ENCODE measurements at places on chromosomes 16 and 17.

GRCh38 chr16:5851393-5851982, 753.9 kb upstream of the EEF2KMT start:
- DNase-seq = no peak

DNA sequence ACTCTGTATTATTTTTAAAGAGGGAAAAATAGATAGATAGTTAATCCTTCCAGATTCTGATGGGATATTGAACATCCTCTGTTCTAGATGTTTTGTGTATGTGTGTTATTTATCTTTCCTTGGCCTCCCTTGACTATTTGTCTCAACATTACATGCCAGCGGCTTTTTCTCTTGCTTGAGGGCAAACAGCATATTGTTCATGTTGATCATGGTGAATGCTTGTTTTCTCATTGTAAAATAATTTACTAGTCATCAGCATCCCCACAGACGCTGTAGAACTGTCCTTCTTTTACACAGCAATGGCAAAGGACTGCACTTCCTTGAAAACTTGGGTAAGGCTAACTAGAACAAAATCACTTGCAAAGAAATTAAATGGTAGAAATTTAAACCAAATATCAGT, 1376.4 kb upstream of the GOT2 start:
- no peak for DNase-seq

DNA sequence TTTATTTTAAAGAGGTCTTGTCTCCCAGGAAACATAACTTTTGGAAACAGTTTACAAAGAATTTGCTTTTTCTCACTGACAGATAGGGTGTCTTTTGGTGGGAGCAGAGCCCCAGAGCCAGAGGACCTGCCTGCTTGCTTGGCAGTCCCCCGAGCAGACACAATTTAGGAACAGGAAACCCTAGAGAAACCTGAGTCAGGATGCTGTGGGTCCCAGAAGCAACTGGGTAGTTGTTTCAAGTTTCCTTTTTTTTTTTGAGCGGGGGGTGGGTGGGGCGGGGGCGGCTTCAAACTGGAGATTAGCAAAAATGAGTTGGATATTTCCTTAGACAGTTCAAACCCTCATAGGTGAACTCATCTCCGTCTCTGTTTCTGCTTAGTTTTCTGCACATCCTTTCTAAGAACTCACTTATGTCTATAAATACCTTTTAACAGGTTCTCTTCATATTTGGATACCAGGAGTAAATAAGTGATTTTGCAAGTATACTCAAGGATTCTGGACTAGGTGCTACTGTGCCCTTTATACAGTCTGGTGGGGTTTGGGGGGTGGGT, 135.1 kb downstream of the PRKCA start:
- DNase-seq = no peak

GRCh38 chr16:19722981-19723380, 4.9 kb downstream of the IQCK start:
- no peak for DNase-seq

GRCh38 chr16:72751076-72751475, 296.9 kb downstream of the ZFHX3 start:
- DNase-seq = no peak

DNA sequence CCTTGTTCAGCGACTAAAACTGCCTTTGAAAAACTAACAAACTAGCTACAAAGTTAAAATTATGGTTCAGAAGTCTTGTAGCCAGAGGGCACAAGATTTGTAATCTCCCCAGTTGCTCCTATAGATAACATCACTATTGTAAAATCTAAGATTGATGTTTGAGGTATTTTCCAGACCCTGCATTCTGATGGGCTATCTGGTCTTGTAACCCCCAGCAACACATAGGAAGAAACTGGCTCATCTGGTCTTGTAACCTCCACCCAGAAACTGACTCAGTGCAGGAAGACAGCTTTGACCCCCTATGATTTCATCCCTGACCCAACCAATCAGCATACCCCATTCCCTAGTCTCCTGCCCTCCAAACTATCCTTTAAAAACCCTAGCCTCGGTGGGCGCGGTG, 12.3 kb upstream of the CHCT1 start:
- no peak for DNase-seq

DNA sequence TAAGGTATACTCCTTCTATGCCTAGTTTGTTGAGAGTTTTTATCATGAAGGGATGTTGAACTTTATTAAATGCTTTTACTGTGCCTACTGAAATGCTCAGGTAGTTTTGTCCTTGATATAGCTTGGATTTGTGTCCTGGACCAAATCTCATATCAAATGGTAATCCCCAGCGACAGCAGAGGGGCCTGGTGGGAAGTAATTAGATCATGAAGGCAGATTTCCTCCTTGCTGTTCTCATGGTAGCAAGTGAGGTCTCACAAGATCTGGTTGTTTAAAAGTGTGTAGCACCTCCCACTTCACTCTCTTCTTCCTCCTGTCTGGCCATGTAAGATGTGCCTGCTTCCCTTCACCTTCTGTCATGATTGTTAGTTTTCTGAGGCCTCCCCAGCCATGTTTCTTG, 78.2 kb downstream of the KIF2B start:
- DNase-seq = no peak

- no peak for DNase-seq
Observed at GRCh38 chr16:30437511-30438046, 7.7 kb upstream of the DCTPP1 start.

- no peak for DNase-seq
Observed at GRCh38 chr16:53374800-53375199, 59.5 kb upstream of the RBL2 start.

DNA sequence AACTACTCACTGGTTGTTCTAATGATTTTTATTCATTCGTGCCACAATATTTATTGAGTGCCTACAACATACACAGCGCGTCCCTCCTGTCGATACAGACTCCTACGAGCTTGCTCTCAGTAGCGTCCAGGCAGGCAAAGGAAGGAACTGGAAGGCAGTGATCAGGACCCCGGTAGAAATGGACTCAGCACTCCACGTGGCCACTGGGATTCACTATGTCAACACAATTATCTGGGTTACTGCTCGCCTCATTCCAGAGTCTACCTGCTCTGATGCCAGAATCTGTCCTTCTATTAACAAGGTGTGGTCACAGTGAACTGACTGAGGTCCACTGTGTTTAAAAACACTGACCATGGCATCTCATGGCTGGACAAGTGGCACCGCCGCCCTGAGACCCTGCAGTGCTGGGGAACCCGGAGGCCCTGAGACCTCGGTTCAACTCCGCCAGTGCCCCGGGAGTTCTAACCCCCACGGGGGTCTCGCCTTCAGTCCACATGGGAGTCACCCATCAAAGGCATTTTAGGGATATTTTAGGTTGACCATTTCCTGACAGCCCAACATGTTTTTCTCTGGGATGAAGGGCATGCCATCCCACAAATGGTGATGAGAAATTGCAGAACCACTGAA, 71.4 kb downstream of the ZFHX3 start:
- DNase-seq = no peak

GRCh38 chr17:50272711-50273653, 1.3 kb upstream of the TMEM92 start:
- peak; percentile 59 for DNase-seq

- DNase-seq = no peak
Observed at GRCh38 chr17:7717756-7718350, 309 bp downstream of the DNAH2 start.

DNA sequence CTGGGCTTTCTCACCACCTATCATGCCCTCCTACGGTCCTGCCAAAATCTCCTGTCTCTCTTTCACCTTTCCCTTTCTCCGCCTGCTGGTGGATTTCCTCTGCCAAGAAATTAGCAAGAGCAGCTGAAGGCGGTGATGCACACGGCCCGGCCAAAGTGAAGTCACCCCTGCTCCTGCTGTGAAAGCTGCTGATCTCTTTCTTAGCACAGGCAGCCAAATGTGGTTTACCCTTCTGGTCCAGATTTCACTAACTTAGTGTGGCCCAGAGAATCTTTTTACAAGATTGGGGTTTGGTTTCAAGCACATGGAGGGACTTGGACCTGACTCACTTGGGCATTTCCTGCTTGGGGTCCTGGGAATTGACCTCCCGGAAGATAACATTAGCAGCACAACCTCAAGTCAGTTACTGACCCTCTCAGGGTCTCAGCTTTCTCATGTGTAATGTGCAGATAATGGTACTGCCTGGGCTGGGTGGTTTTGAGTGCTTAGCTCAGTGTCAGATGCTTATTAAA, 155.7 kb downstream of the SOCS1 start:
- DNase-seq = no peak

- DNase-seq = no peak
Observed at GRCh38 chr16:22970209-22970865, 156.4 kb downstream of the HS3ST2 start.

GRCh38 chr16:12898551-12898950, 2.8 kb upstream of the SHISA9 start:
- DNase-seq = no peak

GRCh38 chr16:76268824-76269223, 8.4 kb upstream of the CNTNAP4 start:
- DNase-seq = no peak

- no peak for DNase-seq
Observed at GRCh38 chr16:10688291-10688690, 6.4 kb downstream of the TEKT5 start.

- no peak for DNase-seq
Observed at GRCh38 chr17:76727745-76728456, 1.3 kb downstream of the METTL23 start.

All from T-helper 17 cell (primary cell).